ENCODE measurements at places on chromosomes 11 and 22.

GRCh38 chr11:74725701-74726100 is 5.5 kb downstream of the CHRDL2 start:
- DNase-seq = no peak

DNA sequence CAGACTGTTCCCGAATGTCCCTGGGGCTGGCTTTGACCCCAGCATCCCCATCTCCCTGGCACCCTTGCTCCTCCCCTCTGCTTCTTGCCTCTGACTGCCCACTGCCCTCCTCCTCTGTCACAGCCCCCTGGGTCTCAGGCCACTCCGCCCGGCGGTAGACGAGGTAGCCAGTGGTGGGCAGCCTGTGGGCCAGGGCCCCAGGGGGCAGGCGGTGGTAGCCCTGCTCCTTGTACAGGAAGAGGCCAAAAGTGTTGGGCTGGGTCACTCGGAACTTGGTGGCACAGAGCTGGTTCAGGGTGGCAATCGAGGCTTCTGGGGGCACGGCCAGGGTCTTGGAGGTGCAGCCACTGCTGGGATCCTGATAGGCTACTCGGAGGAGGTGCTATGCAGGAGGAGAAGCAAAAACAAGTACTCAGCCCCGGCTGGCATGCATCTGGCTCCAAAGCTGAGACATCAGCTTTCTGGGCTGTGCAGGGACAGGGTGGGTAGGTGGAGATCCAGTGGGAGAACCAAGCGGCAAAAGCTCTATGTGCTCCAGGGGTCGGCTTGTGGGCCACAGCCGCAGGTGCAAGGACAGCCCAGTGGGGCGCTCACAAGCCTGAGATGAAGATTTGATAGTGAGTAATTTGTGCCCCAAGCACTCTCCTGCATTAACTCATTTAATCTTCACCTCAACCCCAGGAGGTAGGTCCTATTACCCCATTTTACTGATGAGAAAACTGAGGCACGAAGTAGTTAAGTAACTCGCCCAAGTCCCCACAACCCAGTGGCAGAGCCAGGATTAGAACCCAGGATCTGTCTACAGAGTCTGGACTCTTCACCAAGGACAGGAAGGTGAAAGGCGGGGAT is 3.6 kb downstream of the RIN1 start:
- DNase-seq = no peak

DNA sequence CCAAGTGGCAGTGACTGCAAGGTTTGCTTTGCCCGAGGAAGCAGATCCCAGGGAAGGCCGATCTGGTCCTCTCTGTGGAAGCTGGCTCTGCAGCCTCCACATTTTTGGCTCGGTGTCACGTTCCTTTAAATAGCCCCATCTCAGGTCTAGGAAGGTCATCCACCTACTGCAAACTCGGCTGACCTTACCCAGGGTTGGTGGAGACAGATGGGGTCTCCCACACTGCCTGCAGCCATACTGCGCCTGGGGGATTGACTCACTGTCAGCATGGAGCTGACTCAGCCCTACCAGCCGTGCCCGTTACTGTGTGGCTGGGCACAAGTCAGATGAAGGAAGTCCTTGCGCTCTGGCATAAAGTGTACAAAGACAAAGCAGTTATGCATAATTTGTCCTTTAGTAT is 16.9 kb downstream of the CDPF1 start:
- peak; percentile 12 for DNase-seq

GRCh38 chr11:70567680-70568034 is 169.3 kb downstream of the CTTN start:
- DNase-seq = no peak

- DNase-seq = no peak
Measured at GRCh38 chr11:64401775-64402174, 42.8 kb downstream of the RPS6KA4 start.

- peak; percentile 58 for DNase-seq
Measured at GRCh38 chr11:832529-833113, at the start of gene CD151. CD151 (plus strand) TSS chr11:832952; CDS start chr11:836070, 3,118 bp downstream.

GRCh38 chr22:40637183-40638150 is 948 bp upstream of the MRTFA start:
- no peak for DNase-seq

- no peak for DNase-seq
Measured at GRCh38 chr22:46089426-46090035, 60.8 kb upstream of the PPARA start.

GRCh38 chr11:13972043-13972910 is 9.8 kb downstream of the SPON1 start:
- DNase-seq = no peak

- DNase-seq = peak; percentile 89
Measured at GRCh38 chr11:104668797-104669463, 229.3 kb downstream of the CASP12 start.

DNA sequence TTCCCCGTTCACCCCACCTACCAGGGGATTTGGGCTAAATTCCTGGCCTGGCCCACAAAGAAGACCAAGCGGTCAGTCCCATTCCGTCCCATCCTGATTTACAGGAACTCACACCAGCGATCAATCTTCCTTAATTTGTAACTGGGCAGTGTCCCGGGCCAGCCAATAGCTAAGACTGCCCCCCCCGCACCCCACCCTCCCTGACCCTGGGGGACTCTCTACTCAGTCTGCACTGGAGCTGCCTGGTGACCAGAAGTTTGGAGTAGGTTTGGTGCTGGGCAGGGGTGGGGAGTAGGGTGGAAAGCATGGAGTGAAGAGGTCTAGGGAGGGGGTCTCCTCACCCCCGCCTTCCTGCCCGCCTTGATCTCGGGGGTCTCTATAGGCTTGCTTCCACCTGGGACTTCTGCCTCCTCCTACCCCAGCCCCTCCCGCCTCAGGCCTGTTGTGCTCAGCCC is at the start of gene SERPING1:
Gene SERPING1 (plus strand): TSS at position 225 of the 455 bp plus-strand sequence. CDS start 586 bp downstream, outside the sequence.
- no peak for DNase-seq

Measured in fibroblast of skin of right quadriceps (primary cell).